ENCODE measurements at places on chromosomes 1 and 21.

GRCh38 chr1:244406337-244406736, 45.4 kb downstream of the ADSS2 start:
- DNase-seq = no peak

- DNase-seq = no peak
Measured at GRCh38 chr1:96488777-96489176, 232.8 kb upstream of the PTBP2 start.

DNA sequence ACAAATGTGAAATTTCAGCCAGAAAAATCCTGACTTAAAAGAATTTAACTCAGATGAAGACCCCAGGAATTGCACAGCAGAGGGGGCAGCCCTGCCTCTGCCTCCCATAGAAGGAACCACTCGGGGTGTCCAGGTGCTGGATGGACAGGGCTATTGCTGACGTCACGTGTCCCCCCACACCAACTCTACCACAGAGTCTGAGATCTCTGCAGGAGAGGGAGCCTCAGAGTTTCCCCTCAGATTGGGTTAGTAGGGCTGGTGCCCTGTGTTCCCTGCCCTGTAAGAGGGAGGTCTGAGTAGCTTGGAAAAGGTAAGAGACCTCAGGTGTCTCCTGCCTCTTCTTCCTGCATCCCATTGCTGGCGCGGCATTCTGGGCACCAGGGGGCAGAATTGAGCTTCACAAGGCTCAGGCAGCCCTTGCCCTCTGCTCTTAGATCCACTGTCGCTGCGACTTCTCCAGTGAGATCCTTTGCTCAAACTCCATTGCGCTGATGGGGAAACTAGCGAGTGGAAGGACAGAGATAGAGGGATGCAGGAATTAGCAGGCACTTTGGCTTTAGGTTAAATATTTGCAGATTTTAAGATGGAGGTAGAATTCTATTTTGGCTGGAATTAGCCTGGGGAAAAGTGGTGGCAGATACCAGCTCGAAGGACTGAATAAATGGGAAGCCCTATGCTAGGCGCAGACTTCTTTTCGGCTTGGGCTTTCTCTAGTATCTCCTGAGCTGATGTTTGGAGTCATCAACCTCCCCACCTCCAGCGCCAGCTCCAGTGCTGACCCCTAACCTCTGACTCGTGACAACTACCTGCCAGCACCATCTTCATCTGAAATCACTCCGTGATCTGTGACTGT, 42.8 kb upstream of the DMBX1 start:
- DNase-seq = peak; percentile 64

- no peak for DNase-seq
Measured at GRCh38 chr1:221182791-221183533, 303.7 kb downstream of the HLX start.

GRCh38 chr1:98965394-98965793, 39.3 kb downstream of the PLPPR5 start:
- DNase-seq = no peak

- no peak for DNase-seq
Measured at GRCh38 chr1:68600049-68600661, 103.3 kb upstream of the DEPDC1 start.

DNA sequence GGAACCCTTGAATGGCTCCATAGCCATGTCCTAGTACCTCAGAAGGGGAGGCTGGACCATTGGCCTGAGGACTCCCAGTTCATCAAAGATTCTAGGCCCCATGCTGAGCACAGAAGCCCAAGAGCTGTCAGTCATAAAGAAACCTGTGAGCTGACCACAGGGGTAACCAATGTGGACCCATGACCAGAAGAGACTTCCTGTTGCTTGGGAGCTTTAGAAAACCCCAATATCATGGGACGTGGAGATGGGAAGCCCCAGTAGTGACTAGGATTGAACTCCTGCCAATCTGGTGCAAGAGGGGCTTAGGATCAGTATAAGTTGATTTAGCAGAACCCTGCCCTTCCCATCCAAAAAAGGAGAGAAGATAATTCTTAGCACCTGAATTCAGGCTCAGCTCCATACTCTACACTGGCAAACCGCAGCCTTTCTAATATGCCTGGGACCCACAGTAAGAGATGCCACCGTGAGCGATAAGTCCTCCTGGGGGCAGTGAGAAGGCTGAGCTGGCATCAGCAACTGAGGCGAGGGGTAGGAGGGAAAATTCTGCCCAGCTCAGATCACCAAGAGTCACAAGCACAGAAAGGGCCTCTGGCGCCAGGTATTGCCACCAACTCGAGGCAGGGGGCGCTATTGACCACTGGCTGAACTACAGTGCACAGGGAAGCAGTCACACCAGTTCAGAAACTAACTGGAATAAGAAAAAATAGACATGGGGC, 108.9 kb downstream of the CAPN8 start:
- peak; percentile 11 for DNase-seq

DNA sequence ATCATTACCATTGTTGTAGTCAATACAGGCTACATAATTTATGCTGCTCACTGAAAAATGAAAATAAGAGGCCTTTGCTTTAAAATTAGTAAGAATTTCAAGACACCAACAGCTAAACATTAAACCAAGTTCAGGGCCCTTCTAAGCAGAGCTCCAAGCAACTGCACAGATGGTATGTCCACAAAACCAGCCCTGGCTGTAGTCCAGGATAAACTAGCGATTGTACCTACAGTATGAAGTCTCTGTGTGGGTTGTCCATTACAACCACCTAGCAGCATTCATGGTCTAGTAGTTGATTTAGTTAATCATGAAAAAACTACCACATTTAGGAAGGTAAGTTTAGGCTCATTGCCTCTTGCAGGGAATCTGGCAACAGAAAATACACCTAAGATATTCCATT, 35.3 kb downstream of the CLCA4 start:
- DNase-seq = no peak

- no peak for DNase-seq
Measured at GRCh38 chr1:180519846-180520245, 17.5 kb upstream of the ACBD6 start.

- peak; percentile 81 for DNase-seq
Measured at GRCh38 chr1:221712776-221713431, 29.0 kb downstream of the DUSP10 start.

DNA sequence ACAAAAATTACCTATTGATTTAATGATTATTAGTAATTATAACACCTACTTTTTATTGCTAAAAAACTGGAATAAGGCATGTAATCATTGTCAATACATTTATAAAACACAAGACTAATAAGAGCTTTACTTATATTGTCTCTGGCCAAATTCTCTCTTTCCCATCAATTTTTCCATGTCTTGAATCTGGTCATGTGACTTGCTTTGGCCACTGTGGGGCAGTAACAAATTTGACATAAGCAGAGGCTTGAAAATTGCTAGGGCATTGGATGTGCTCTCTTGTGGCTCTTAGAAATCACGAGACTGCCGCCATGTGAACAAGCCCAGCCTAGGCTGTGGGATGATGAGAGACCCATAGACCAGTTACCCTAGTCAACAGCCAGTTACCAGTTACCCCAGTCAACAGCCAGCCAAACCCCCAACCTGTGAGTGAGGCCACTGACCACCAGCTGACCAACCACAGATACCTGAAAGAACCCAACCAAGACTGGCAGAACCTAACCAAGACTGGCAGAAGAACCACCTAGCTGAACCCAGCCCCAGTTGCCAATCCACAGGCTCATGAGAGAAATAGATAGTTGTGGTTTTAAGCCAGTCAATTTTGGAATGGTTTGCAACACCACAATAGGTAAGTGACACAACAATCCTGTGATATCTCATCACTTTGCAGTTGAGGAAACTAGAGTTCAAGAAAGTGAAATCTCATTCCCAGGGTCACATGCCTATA, 8.8 kb downstream of the KLHDC7A start:
- DNase-seq = no peak

DNA sequence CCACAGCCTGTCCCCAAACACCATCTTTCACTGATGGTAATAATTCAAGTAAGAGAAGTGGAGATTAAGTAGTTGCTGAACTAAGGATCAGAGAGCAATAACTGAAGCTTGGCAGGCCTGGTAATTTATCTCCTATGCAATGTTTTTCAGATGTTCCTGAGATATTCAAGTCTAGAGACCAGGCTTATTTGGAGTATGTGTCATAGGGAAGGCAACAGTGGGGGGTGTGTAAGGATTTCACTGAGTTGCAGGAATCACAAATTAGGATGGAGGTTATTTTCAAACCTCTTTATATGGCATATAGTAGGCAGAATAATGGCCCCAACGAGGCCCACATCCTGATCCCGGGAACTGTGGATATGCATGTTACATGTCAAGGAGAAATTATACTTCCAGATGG, 171.7 kb downstream of the KCNJ6 start:
- no peak for DNase-seq

GRCh38 chr1:108590957-108591356, 31.1 kb downstream of the EEIG2 start:
- DNase-seq = peak; percentile 92

DNA sequence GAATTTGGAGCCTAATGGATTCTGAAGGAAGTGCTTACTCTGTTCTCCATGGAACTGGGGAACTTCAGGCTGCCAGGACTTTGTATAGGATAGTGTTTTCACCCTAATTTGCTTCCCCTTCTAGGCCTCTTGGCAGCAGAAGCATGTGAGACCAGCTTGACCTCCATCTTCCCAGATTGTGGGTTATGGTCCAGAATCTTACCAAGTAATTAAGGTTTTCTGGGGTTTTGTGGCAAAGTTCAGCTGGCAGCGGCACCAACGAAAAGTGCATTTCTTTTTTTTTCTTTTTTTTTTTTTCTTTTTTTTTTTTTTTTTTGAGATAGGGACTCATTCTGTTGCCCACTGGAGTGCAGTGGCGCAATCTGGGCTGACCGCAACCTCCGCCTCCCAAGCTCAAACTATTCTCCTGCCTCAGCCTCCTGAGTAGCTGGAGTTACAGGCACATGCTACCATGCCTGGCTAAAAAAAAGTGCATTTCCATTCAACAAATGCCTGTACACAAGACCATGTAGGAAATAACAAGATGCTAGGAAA, 3.4 kb upstream of the BMP8A start:
- no peak for DNase-seq

DNA sequence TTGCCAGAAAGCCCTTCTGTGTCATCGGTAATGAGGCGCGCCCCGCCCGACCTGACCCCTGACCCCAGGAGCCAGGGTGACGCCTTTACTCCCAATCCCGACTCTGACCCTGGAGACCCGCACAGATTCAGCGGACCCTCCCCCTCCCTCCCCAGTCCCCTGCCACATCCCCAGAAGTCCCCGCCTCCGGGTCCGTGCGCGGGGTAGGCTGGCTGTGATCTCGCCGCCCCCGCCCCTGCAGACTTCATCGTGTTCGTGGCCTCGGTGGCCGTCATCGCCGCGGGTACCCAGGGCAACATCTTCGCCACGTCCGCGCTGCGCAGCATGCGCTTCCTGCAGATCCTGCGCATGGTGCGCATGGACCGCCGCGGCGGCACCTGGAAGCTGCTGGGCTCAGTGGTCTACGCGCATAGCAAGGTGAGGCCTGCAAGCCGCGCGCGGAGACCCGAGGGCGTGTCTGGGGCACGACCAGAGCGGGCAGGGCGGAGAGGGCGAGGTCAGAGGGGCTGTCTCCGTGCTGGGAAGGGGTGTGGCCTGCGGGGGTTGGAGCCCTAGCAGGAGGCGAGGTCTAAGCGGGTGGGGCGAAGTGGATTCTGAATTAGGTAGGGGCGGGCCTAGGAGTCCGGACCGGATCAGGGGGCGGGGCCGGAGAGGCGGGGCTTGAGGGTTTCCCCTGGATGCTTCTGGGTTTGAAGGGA, 34.8 kb downstream of the KCNQ4 start:
- DNase-seq = peak; percentile 85

- DNase-seq = no peak
Measured at GRCh38 chr1:175673371-175674150, 69.8 kb downstream of the TNR start.

GRCh38 chr21:16842696-16843035, 670.2 kb upstream of the CXADR start:
- DNase-seq = no peak

- DNase-seq = no peak
Measured at GRCh38 chr1:94929351-94930217, 2.7 kb upstream of the CNN3 start.

- no peak for DNase-seq
Measured at GRCh38 chr1:5494518-5494917, 497.7 kb downstream of the NPHP4 start.

DNA sequence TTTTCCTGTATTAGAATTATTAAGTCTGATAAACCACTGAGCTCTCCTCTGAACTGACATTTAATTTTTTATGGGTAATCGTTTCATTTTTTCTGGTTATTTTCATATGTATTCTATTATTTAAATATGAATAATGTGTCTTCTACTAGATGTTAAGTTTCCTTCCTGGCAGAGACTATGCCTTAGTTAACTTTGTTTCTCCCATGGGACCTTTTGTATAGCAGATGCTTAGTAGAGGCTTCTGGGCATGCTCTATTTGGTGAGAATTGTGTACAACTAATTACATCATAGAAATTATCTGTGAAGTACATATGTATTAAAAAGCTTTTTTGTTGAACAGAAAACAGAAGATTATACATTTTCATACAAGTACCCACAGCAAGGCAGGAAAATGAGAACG, 23.4 kb downstream of the CTBS start:
- no peak for DNase-seq

GRCh38 chr21:22342889-22343288, 1344.7 kb downstream of the NCAM2 start:
- DNase-seq = no peak

GRCh38 chr1:2949966-2950925, 71.0 kb upstream of the ACTRT2 start:
- no peak for DNase-seq

DNA sequence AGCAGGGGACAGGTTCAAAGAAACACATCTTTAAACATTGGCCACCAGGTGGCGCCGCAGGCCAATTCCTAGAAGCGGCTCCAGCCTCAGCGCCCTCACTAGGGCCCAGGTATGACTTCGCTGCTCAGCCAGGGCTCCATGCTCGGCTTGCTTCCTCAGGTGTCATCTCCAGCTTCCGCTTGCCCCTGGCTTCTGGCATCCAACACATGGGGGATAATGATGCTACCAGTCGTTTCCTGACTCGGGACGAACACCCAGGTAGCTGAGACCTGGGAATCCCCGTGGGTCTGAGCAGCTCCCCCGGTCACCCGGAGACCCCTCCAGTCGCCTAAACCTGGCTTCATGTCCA, 8.5 kb upstream of the MEX3A start:
- peak; percentile 91 for DNase-seq

DNA sequence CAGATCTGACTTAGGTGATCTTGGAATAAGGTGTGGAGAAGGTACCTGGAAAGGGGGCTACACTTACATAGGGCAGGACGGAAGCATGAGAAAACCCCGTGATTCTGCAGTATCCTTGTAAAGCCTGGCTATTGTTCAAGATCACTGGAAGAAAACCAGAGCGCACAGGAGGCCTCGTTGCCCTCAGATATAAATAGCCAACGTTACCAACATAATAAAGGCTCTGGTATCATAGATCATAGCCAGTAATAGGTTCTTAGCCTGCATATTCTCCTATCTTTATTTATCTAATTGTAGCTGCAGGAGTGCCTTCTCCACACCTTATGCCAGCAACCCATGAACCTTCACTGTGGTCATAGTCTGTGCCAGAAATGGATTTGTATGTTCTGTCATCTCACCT, 35.9 kb upstream of the MPZL1 start:
- DNase-seq = no peak

DNA sequence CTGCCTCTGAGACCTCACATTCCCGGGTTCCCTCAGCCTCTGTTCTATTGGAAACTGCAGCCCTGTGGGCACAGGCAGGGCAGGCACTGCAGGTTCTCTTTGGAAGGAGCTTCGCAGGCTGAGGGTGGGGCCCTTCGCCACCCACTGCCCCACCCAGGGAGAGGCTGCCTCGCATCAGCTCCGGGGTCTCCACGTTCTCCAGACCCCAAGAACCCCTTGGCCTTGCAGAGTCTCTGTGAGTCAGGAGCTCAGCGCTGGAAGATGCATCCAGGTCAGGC, 8.6 kb upstream of the C1orf159 start:
- DNase-seq = no peak

Measured in CD4-positive, alpha-beta T cell treated with Interleukin-2 at 100 ng/mL for 4 hours (primary cell).